ENCODE measurements at places on chromosomes 2 and 18.
A peak's percentile ranks its signal among the peaks of the same experiment; 100 is the strongest.

GRCh38 chr18:6625481-6625880 lies 104.0 kb upstream of the ARHGAP28 start:
- no peak for DNase-seq

- no peak for DNase-seq
Observed at GRCh38 chr2:224157655-224158054, 118.6 kb upstream of the SERPINE2 start.

DNA sequence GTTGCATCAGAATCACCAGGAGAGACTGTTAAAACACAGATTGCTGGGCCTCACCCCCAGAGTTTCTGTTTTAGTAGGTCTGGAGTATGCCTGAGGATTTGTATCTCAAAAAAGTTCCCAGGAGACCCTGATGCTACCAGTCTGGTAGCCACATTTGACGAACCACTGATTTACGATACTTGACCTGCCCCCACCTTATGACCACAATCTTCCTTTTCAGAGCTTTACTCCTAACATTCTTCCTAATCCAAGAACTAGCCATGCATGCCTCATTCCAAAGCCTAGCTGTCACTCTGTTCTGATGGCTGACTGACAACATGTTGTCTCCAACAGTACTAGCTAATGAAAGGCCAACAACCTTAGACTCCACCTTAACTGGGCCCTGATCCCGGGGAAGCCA lies 191.4 kb downstream of the MBD2 start:
- no peak for DNase-seq

GRCh38 chr2:42567364-42567763 lies 1.1 kb upstream of the MTA3 start:
- no peak for DNase-seq

GRCh38 chr2:234478121-234478858 lies 18.6 kb downstream of the ARL4C start:
- no peak for DNase-seq

DNA sequence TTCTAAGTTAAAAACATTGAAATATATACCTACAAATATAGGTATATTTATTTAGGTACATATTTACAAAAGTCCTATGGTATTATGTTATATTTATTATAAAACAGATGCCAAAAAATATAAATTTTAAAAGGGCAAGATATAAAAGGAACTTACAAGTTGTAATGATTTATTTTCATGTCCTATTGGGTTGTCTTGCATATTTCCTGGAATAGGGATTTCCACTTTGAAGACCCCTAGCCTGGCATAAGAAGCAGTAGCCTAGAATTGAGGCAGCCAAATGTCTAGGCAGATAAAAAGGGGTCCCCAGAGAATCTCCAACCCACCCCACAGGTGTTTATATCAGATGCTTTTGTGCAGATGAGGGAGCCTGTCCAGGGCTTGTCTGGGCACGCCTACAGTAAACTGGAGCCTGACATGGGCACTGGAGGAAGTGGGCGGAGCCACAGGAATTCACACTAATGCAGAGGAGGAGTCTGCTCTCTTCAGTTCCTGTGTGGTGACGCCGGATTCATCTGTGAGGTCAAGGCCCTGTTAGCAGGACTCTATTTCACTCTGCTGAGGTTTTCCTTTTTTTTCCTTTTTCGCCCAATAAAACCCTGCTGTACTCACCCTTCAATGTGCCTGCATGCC lies 1088.9 kb upstream of the PIK3C3 start:
- no peak for DNase-seq

GRCh38 chr2:42714686-42715085 lies 49.2 kb downstream of the OXER1 start:
- no peak for DNase-seq

GRCh38 chr2:11507517-11507916 lies 26.3 kb upstream of the GREB1 start:
- no peak for DNase-seq

- DNase-seq, result no peak
Observed at GRCh38 chr2:204753841-204754240, 208.6 kb downstream of the PARD3B start.

GRCh38 chr2:220628252-220628651 lies 943.9 kb downstream of the EPHA4 start:
- DNase-seq, result no peak

DNA sequence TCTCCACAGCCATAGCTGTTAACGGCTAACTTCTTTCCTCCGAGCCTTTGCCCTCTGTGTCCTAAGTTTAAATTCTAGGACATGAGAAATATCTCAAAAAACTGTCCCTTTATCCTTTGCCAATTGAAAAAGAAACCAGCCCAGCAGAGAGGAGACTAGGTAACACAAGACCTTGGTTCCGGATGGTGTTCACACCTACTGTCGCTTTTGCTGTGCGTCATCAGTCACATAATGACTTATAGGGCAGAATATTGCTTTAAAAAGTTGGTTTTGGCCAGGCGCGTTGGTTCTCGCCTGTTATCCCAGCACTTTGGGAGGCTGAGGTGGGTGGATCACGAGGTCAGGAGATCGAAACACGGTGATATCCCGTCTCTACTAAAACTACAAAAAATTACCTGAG lies 66.2 kb downstream of the SP3 start:
- no peak for DNase-seq

GRCh38 chr2:143890798-143891197 lies 629.1 kb downstream of the ZEB2 start:
- DNase-seq, result no peak

DNA sequence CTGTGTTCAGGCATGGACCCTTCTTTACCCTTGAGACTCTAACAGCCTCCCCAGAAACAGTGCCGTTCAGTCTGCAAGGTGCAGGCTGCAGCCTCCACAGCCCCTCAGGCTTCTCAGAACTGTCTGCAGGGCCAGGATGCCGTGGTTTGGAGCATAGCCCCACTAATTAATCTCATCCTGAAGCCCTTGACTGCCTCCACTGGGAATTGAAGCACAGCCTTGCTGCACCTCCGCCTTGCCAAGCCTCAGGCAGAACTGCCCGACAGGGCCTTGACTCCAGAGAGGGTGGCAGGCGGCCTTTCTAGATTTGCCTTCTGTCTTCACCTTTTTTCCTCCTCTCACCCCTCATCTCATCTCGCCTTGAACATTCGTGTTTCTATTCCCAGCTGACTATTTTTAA lies 119.8 kb downstream of the NRP2 start:
- no peak for DNase-seq

GRCh38 chr2:8452296-8452695 lies 229.6 kb upstream of the ID2 start:
- DNase-seq, result no peak

DNA sequence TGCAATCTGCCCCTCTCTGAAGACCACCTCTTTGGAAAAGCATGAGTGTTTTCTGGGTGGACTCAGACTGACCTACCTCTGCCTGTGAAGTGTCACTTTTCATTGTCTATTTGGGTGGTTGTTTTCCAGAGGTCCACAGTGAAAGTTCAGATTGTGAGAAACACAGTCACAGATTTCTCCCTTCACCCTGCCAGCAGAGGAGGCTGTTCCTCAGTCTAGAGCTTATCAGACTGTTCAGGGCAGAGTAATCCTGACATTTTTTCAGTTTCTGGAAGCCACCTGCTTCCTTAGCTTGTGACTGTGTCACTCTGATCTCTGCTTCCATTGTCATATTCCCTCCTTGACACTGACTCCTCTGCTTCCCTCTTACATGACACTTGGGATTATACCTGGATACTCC lies 55.4 kb upstream of the RMP24 start:
- no peak for DNase-seq

GRCh38 chr2:156864325-156864724 lies 393.2 kb upstream of the GALNT5 start:
- DNase-seq, result no peak

DNA sequence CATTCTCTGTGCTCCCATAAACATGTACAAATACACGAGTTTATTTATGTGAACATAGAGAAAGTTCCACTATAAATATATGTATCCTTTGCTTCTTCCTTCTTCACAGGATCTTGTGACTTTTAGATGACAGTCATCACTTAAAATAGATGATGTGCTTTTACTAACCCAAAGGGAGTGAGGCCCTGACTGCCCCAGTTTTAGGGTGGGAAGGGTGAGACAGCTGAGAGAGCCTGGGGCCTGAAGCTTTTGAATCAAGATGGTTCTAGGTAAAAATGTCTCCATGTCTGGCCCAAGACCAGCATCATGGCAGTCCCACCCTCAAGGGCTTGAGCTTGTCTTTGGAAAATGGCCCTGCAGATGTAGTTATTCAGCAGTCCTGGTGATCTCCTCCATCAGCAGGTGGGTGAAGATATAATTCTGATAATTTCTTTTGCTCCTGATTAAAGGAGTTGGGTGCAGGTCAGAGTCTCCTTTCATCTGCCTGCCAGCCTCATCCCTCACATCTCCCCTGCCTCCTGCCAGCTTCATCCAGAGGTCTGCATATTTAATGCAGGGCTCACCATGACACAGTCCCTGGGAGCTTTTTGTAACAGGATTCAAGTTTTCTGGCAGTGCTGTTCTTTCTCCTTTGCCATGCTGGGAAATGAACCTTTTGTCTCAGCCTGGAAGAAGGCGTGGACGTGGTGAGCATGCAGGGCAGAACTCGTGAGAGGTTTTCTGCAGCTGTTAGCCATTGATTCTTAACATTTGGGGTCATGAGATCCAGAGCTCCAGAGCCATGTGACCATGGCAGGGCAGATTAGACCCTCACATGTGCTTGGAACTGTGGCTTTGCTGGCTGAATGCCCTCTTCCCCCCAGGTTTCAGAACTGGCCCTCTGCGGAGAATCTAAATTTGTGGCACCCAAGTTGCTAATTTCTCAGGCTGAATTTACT lies 2.7 kb downstream of the HRH4 start:
- no peak for DNase-seq

DNA sequence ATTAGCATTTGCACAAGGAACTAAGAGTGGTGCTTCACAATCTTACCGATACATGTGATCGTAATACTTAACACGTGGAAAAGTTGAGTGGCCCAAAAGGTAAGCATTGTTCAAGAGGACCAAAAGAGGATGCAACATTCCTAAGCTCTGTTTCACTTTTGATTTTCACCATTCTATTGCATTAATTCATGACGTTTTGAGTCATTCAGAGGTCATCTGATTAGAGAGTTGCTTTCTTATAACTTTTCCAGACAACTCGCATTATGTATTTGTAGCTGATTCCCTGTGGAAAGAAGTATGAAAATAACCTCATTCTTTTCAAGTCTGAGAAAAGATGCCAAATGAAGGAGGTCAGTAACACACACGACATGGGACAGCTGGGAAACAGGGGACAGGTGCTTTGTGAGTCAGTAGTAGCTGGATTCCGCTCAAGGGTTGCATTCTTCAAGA lies 344.4 kb downstream of the RND3 start:
- DNase-seq, result peak; percentile 68

GRCh38 chr2:46407852-46408455 lies 71.4 kb upstream of the TMEM247 start:
- no peak for DNase-seq

GRCh38 chr18:35451916-35452315 lies 45.8 kb downstream of the INO80C start:
- DNase-seq, result no peak

GRCh38 chr2:184444217-184444616 lies 154.1 kb upstream of the ZNF804A start:
- no peak for DNase-seq

DNA sequence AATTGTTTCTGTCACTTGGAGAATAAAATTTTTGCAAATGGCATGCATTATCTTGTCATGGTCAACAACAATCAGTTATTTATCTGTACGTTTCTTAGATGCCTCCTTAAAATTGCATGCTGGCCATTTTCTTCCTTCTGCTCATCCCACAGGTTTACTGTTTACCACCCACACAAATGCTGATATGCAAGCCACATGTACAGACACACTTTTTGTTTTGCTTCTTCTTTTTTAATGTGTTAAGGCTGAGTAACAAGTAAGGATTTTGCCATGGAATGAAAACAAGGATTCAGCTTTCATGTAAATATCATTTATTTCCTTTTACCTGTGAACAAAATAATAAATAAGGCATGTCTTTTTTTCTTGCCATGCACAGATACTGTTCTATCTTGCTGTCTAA lies 1077.1 kb upstream of the ZEB2 start:
- no peak for DNase-seq

GRCh38 chr2:217166241-217166850 lies 306.5 kb upstream of the TNP1 start:
- peak; percentile 67 for DNase-seq

GRCh38 chr2:44707945-44708660 lies 233.4 kb upstream of the SIX3 start:
- DNase-seq, result no peak

GRCh38 chr2:70946832-70947442 lies 11.2 kb downstream of the ATP6V1B1 start:
- DNase-seq, result peak; percentile 65

DNA sequence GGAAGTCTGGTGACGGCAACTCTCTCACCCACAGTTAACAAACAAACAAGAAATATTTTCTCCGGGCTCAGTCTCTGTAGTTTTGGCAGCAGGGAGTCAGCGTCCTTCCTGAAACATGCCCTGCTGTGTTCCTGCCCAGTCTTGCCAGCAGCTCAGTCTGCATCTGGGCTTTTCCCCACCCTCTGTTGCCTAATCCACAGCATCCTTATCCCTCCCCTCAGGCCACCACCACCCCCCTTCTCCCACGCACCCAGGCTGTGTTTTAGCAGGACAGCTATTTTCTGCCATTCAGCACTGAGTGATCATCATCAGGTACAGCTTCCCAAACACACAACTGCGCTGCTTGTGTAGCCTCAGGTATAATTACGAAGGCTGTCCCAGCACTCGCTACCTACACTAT lies 168.2 kb downstream of the DPP10 start:
- DNase-seq, result no peak

GRCh38 chr2:224927646-224928173 lies 114.6 kb downstream of the DOCK10 start:
- no peak for DNase-seq

- DNase-seq, result no peak
Observed at GRCh38 chr2:12284487-12284886, 432.2 kb upstream of the TRIB2 start.
